Fibroblast of mammary gland (primary cell): ENCODE measurements at places on chromosomes 12 and 14.

GRCh38 chr14:75705014-75705413 lies 44.0 kb downstream of the TTLL5 start:
- peak; percentile 31 for DNase-seq

DNA sequence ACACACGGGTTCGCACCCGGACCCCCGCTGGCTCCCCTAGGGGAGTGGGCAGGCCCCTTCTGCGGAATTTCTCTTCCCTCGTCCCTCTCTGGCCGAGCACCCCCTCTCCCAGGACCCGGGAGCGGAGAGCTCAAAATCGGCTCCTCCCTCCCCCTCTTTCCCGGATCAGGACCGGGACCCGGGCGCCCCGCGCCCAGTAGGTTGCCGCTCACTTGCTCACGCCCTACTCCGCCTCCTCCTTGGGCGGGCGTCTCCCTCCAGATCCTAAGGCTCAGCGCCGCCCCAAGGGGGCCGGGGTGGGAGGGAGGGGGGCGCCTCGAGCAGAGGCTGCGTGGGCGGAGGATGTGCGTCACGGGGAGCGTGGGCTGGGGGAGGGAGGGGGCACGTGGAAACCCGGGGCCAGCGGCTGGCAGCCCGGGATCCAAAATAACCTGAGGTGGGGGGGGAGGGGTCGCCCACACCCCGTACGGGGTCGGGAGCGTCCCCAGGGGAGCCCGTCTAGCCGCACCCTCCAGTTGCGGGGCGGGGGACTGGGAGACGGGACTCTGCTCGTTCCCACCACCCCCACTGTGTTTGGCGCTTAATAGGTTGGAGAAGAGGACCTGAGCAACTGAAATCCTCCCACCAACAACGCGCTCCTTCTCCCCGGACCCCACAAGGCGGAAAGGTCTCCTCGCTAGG lies 1.8 kb upstream of the NAB2 start:
- DNase-seq, result peak; percentile 92

GRCh38 chr12:32454866-32455265 lies 55.5 kb downstream of the FGD4 start:
- no peak for DNase-seq

GRCh38 chr12:103547929-103548328 lies 39.1 kb upstream of the STAB2 start:
- DNase-seq, result no peak
